Activated CD4-positive, CD25-positive, alpha-beta regulatory T cell (primary cell): ENCODE measurements at places on chromosomes 12 and 14.

DNA sequence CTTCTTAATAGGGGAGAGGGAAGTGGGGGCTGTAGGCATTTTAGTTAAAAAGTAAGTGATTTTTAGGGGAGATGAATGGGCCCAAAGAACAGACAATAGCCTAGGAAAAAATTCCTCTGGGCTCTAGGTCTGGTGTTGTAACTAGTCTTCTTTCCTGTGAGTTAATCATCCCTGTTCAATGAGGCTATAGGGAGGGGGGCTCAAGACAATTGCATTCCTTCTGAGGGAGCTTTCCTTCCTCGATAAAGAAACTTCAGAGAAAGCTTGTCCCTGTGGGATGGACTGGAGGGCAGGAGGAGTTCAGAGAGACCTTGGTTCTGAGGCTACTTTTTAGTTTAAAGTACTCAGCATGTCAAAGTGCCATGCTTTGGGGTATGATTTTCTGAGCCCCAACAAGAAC, 127.2 kb downstream of the BBS10 start:
- no peak for DNase-seq

DNA sequence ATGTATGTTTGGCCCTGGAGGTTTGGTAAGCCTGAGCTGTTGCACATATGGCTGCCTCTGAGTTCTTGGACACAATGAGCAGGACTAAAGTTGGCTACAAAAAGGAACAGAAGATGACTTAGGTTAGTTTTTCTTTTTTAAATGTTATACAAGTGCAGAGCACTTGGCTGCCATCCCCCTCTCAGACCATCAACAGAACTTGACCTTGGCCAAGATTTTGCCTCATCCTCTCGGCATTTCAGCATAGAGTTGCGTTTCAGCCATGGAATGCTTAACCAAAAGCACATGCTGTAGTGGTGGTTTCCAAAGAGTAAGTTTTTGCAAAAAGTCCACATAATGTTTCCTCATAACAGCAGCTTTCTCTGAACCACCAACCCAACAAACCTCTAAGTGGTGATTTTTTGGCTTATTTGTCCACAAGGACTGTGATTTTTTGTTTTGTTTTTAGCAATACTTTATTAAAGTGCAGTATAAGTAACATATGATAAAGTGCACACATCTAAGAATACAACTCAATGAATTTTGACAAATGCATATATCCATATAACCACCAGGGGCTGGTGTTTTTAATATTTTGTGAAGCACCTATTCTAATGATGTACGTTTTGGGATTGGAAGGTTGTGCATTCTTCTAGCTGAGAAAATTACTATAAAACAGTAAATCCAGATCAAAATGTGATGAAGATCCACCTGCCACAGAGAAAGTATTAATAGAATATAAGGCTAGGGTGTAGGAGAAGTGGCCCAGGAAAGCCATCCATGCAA, 12.1 kb upstream of the GALNT16 start:
- no peak for DNase-seq

GRCh38 chr12:12282761-12283425, 16.0 kb upstream of the LRP6 start:
- DNase-seq = no peak

DNA sequence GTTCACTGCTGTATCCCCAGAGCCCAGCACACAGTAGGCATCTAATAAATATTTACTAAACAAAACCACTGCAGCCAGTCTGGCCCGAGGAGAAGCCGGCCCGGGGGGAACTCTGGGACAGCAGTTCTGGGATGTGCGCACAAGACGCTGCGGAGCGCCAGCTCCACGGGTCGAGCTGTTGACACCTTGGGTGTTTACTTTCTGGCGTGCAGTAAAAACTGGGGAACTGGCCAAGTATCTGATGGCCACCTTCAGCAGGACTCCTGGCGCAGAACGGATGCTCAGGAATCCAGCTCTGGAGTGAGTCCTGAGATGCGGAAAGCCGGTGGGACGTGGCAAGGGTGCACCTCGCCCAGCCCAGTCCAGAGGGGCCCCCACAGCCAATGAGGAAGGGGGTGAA, 65.6 kb downstream of the NCOR2 start:
- DNase-seq = no peak

DNA sequence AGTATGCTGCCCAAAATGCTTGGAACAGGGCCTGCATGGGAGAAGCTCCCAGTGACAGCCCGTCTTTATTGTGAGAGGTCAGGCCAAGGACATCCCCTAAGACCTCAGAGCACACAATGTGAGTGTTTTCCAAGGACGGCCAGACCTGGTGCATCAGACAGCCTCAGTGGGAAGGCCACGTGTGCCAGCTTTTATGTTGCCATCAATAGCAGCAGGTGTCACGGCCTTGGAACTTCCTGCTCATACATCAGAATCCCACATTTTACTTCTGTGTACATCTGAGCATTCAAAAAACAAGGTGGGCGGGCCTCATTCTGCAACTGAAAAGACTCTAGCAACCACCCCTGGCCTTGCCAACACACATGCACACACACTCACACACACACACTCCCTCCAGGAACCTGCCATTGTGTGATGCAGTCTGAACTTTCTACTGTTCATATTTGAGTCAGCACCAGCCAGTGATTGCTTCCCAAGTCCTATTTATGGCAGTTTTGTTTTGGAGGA, 753.1 kb upstream of the TBX3 start:
- DNase-seq = no peak

GRCh38 chr14:91911474-91912032, 35.9 kb downstream of the FBLN5 start:
- DNase-seq = no peak

DNA sequence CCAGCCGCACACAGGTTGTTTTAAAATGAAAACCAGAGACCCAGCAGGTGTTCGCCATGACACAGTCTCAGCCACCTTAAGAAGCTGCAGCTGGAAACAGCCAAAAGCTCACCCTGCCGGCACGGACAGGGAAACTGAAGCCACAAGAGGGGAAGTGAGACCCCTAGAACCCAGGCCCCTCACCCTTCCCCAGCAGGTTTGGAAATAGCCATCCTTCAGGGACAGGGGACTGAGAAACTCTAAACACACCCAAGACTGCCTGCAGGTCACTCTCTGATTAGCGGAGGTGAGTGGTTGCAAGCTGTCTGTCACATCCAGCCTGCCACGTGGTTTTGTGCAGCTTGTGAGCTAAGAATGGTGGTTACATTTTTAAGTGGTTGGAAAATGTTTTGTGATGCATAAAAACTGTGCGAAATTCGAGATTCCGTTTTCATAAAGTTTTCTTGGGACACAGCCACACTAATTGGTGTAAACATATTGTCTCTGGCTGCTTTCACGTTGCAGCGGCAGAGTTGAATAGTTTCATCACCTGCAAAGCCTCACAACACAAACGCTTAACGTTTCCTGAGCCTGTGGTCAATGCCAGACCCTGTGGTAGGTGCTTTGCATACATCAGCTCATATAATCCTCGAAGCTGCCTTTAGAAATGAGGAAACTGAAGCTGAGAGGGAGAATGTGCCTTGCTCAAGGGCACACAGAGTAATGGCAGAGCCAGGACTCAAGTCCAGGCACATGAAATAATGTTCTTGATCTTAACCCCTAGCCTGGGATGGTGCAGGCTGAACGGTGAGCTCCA, 1.7 kb upstream of the SELPLG start:
- DNase-seq = no peak

DNA sequence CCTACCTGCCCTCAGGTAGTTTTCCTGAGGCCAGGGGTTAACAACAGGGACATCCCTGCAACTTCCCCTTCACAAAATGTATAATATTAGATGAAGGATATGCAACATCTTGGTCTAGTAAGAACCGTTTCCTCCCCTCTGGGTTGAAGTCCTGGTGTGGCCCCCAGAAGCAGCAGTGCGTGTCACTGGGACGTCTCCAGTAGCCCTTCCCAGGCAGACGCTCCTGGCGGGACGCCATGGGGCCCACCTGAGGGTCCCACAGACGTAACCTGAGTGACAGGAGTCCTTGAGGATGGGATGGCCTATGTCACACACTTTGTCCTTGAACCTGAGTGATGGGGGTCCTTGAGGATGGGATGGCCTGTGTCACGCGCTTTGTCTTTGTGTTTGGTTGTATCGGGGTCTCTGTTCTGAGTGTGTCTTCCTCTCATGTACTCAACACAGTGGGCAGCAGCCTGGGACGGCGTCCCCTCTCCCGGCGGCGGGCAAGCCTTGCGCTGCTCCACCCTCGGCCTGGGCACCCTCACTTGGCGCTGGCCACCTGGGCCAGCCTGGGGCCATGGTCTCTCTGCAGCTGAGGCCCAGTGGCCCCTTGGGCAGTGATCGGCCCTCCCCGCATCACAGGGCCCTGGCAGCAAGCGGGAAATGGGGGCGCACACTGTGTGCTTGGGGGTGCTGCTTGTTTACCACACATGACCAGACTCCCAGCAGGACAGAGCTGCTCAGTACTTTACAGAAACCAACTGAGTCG, 14.3 kb upstream of the AMN start:
- DNase-seq = no peak

DNA sequence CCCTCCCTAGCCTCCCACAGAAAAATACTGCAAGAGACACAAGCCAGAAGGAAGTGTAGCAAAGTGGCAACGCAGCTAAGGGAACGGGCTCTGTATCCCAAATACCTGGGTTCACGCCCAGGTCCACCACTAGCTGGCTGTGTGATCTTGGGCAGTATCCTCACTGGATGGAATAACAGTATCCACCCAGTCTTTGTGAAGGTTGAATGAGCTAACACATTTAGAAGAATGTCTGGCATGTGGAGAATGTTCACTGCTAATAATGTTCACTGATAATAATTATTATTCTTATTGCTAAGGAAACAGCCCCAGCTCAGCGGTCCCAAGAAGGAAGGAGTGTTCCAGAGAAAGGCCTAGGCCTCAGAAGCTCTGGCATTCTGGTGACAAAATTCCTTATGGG, 70.9 kb downstream of the VWF start:
- no peak for DNase-seq

DNA sequence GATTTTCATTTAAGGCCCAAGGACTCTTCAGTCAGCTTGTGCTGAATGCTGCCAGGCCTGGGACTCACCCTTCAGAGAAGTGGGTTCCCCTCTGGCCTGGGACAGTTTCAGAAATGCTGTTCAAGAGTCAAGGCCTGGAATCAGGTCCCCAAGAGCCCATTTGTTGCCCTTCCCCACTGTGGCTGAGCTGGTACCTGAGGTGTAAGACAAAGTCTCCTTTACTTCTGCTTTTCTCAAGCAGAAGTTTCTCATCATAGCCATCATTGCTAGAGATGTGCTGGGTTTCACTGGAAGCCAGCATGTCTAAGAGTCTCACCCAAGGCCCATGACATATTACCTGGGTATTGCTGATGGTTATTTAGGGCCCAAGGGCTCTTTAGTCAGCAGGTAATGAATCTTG, 8.9 kb downstream of the FANCM start:
- DNase-seq = no peak

- no peak for DNase-seq
Observed at GRCh38 chr14:67551940-67552339, 18.9 kb downstream of the PLEKHH1 start.

GRCh38 chr12:67222302-67222701, 46.9 kb upstream of the CAND1 start:
- DNase-seq = no peak

DNA sequence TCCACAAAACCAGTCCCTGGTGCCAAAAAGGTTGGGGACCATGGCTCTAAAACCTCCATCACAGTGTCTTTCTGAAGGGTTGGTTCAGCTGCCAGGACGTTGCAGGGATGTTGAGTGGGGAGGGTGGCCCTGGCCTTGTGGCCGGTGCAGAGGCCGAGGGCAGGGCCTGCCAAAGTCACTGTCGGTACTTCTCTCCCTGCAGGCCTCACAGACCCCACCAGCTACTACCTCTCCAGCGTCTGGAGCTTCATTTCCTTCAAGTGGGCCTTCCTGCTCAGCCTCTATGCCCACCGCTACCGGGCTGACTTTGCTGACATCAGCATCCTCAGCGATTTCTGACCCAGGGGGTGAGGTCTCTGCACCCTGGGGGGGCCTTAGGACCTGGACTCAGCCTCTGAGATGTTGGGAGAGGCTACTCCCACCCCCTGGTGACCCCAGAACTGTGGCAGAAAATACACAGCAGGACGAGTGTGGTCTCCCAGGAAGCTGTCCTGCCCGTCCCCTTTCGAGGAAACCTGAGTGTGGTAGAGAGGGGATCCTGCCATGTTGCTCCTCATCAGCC, 7.0 kb downstream of the SLC48A1 start:
- DNase-seq = no peak

DNA sequence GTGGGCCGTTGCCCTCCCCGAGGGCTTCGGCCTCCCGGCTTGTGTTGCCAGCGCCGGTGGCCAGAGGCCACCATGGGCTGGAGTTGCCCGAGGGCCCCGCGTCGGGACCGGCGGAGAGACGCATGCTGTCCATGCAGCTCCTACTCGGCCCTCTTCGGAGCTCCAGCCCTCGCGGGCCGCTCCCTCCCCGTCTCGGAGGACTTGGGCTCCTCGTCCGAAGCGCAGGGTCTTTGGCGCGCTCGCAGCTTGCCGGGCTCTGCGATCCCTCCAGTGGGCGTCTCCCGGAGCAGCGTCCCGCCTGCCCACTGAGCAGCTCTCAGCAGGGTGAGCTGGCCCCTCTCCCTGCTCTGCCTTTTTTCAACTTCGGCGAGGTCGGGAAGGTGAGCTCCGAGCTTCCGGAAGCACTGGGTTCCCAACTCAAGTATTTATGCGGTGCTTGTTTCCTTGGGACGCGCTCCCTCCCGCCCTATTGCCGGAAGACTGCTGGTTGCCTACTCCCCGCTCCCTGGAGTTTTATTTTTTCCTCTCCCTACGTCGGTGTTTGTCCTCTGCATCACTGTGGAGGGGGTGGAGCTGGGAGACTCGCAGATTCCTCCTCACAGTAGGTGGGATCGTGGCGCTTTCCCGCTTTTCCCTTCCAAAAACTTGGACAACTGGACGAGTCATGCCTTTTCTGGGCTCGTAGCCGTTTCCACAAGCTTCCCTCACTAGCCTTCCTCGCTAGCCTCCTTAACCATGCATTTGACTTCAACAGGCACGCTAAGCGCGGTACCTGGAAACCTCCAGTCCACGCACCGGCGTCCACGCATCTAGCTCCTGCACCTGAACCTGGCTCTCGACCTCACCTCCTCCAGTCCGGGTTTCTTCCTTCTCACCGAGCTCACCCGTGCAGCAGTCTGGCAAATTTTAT, at the start of gene AVPR1A:
Gene AVPR1A, minus strand, starts transcription at position 489 of the 910 bp plus-strand sequence. Its CDS starts 365 bp downstream, at position 124.
- DNase-seq = no peak

GRCh38 chr12:131116468-131117117, 162.9 kb downstream of the ADGRD1 start:
- DNase-seq = no peak

DNA sequence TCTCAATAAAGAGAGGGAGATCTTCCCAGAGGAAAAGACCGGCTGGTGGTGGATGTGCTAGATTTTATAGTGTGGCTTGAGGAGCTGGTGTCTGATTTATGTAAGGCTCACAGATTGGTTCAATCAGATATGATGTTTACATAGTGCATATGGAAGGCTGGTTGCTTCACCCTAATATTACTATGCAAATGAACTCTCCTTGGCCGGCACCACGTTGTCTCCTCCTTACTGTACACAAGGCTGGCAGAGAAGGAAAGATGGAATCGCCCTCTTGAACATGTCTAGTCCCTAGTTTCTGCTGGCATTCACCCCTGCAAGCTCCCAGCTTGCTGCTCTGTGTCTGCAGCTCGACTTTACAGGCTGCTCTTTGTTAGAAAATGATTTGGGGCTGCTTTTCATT, 8.9 kb downstream of the FAM186A start:
- no peak for DNase-seq

GRCh38 chr14:103763730-103764488, 48.3 kb downstream of the ZFYVE21 start:
- no peak for DNase-seq
